ENCODE measurements at places on chromosomes 2 and 18.

- no peak for DNase-seq
Observed at GRCh38 chr2:46299365-46300263, 2.4 kb downstream of the EPAS1 start.

DNA sequence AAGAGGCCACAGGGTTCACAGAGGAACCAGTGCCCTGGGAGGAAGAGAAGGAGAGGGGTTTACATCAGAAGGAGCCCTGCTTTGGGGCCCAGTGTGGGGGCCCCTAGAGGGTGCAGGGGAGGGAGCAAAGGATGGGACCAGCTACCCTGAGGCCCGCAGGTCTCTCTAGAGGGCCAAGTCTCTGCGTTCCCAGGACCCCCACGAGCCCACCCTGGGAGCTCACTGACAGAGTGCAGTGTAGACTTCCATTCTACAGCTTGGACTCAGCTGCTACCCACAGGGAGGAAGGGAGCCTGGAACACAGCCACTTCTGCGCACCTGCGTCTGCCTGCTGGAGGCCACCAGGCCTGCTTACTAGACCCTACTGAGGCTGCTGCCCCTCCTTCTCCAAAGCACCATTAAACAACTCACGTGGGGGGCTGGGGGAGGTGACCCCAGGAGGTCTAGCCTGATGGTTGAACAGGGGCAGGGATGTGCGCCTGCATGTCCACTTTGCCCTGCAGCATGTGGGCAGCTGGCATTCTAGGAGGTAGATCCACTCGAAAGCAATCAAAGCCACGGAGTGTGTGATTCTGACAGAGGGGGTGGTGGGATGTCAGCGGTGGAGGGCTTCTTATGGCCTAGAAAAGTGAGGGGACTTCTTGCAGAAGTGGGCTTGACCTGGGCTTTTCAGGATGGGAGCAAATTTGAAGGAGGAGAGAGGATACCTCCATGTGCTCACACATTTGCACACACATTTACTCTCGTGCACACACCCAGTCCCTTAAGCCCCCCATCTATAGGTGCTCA is 90.2 kb downstream of the ZFP36L2 start:
- DNase-seq = no peak

- no peak for DNase-seq
Observed at GRCh38 chr18:50707855-50708469, 111.9 kb downstream of the MRO start.

- no peak for DNase-seq
Observed at GRCh38 chr18:37282386-37283037, 283.1 kb downstream of the CELF4 start.

DNA sequence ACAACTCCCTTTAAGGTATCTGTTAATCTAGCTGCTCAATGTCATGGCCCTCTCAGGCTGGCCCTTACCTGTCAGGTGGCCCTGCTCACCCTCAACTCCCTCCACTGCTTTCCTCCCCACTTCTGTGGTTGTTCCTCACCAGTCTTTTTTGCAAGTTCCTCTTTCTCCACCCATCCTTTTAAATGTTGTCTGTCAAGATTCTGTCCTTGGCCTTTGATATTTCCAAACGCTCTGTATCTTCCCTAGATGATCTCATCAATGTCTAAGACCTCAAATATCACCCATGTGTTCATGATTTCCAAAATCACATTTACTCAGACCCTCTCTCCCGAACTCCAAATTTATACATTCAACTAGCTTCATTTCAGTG is 3.5 kb downstream of the PTPN2 start:
- no peak for DNase-seq

DNA sequence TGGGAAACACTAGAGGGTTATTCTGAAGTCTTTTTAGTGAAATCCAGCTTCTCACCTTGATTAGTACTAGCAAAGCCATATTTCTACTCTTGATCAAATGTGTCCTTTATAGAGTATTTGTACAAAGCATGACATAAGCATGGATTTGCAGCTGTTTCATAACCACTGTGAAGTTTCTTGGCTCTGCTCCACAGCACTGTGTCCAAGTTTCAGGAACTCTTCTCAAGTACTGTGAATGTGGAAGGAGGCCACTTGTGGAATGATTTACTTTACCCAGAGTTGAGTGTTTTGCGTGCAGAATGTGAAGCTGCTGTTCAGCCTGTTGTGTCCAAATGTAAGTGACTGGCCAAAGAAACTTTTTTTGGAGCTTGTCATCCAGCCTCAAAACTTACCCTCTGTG is 16.2 kb upstream of the MAPRE2 start:
- DNase-seq = no peak

DNA sequence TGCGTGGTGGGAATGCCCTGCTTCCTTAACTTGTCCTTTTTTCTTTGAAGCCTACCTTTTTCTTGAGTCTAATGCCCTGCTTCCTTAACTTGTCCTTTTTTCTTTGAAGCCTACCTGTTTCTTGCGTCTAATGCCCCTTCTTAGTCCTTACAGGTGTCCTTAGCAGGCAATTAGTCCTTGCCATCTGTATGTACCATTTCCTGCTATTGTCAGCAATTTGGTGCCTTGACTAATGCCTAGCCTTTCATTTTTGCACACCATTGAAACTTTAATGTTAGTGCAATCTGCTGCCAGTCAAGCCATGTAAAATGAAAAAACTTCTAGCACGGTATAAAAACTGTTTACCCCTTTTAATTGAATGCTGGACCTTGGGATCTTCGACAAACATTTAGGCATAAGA is 4.3 kb downstream of the KDM3A start:
- DNase-seq = no peak

- DNase-seq = no peak
Observed at GRCh38 chr2:18501156-18501555, 59.3 kb downstream of the RDH14 start.

- no peak for DNase-seq
Observed at GRCh38 chr18:77632758-77633157, 383.1 kb downstream of the GALR1 start.

DNA sequence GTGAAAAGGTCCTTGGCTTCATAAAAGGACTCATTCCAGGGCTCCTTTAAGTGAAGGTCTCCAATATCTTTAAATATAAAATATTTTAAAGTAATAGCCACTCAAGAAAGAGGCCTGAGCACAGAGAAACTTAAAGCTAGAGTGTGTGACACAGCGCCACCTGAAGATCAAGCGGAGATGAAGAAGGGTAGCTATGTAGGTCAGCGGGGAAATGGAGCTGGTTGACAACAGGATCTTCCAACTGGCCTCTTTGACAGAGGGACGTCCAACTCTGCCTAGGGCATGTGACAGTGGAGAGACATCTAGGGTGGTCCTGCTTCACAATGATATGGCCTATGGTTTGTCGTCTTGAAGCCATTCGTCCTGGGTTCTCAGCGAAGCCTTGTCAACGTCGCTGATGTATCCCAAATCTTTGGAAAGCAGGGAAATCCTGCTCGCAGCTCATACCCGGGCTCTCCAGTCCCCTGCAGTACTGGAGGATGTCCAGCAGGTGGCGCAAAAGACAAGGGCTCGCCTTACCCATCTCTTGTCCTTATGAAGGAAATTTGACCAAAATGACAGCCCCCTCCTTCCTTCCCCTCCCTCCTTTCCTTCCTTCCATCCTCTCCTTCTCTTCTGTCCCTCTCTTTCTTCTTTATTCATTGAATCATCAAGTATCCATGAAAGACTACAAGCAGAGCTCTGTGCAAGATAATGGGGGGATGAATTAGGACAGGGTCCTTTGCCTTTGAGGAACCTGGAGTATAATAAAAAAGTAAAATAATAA is 59.6 kb downstream of the LONRF2 start:
- peak; percentile 36 for DNase-seq

GRCh38 chr2:119076713-119077112 is 81.8 kb downstream of the C1QL2 start:
- DNase-seq = no peak

- DNase-seq = no peak
Observed at GRCh38 chr2:64766841-64767669, 113.3 kb upstream of the SERTAD2 start.

- peak; percentile 94 for DNase-seq
Observed at GRCh38 chr18:35343936-35344735, at the start of gene ZNF24. Gene ZNF24 (minus strand): TSS chr18:35344420. CDS start chr18:35340650, 3,770 bp downstream.

GRCh38 chr2:234945339-234945873 is 6.4 kb upstream of the SH3BP4 start:
- no peak for DNase-seq

DNA sequence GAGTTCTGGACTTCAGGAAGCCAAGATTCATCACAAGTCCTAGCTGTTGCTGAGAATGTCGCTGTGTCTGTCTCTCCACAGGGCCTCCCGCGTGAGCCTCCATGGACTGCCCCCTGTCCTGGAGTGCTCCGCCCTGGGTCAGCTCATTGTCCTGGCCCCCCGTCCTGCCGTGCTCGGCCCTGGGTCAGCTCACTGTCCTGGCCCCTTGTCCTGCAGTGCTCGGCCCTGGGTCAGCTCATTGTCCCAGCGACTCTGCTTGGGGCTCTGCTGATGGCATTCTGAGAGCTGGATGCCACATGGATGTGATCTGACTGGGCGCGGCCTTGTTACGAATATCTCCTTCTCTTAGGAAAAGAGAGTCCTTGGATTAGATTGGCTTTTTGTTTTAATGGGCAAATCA is 78.5 kb downstream of the EIPR1 start:
- no peak for DNase-seq

DNA sequence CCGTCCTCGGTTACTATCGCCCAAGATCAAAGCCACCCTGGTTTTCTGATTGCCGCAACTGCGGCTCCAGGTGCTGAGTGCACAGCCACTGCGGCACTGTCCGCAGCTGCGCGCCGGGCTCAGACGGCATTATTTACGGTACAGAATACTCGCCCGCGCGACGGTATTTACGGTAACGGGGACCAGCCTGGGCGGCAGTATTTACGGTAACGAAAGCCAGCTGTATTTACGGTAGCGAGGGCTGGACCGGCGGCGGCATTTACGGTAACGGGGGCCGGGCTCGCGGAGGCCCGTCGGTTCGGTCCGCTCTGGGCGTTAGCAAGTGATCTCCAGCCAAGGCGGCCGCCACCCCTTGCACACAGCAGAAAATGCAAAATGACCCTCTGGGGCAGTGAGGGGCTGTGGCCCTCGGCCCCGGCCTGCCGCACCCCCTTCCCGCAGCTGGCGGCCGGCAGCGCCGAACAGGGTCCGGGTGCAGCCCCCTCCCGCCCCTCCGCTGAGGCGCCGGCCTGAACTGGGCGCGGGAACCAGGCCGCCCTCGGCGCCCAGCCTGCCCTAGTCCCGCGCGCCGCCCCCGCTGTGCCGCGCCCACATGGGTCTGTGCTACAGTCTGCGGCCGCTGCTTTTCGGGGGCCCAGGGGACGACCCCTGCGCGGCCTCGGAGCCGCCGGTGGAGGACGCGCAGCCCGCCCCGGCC is at the start of gene GNAL:
Gene GNAL (plus strand): TSS at position 293 of the 697 bp plus-strand sequence. CDS start 300 bp downstream, at position 593.
- DNase-seq = peak; percentile 69

DNA sequence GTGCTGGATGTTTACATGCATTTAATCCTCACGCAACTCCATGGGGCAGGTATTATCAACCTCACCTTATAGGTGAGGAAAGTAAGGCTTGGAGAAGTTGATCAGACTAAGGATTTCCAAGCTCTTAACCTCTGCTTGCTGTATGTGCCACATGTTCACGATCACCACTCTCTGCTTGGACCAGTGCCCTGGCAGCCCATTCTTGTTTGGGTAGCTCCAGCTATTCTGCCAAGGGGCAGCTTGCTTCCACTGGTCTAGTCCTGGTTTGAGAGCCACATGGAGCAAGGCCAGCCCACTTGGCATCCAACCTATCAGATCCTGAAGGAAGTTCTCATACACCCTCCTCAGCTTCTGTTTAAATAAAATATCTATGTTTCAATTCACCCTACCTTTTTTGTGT is 14.3 kb downstream of the PLB1 start:
- DNase-seq = no peak

GRCh38 chr2:10798783-10799182 is 13.8 kb downstream of the PDIA6 start:
- DNase-seq = no peak

DNA sequence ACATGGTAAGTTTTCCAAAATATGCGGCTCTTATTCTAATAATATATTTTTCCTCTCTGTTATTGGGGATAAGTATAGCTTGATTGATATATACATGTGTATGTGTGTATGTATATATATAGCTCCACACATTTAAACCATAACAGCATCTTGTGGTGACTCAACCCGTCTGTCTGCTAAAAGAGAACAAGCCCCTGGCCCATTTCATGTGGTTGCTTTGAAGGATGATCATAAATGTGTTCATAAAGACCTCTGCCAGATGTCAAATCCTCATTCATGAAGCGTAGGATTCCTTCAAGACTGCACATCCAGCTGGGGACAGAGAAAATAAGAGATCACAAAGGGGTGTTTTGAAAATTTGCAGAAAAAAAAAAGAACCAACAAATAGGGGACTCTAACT is 79.3 kb downstream of the RHOB start:
- DNase-seq = no peak

- no peak for DNase-seq
Observed at GRCh38 chr18:12839057-12839525, 44.9 kb downstream of the PTPN2 start.

GRCh38 chr18:58135183-58135641 is 91.2 kb downstream of the NEDD4L start:
- no peak for DNase-seq

- no peak for DNase-seq
Observed at GRCh38 chr2:96260387-96261260, 5.2 kb downstream of the TMEM127 start.

- no peak for DNase-seq
Observed at GRCh38 chr2:217075268-217076057, 215.6 kb upstream of the TNP1 start.

DNA sequence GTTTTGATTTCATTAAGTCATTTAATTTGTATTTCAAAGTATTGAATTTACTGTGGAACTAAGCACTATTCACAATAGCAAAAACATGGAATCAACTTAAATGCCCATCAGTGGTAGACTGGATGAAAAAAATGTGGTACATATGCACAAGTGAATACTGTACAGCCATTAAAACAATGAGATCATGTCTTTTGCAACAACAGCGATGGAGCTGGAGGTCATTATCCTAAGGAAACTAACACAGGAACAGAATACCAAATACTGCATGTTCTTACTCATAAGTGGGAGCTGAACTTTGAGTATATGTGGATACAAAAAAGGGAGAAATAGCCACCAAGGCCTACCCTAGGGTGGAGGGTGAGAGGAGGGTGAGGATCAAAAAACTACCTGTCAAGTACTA is 164.4 kb downstream of the BABAM2 start:
- DNase-seq = no peak

GRCh38 chr2:12718015-12718671 is 1.4 kb downstream of the TRIB2 start:
- no peak for DNase-seq

GRCh38 chr2:146068051-146068450 is 1548.1 kb upstream of the ZEB2 start:
- DNase-seq = no peak

GRCh38 chr2:190815226-190815625 is 65.4 kb upstream of the GLS start:
- no peak for DNase-seq

- no peak for DNase-seq
Observed at GRCh38 chr2:130185436-130185835, 3.4 kb downstream of the MZT2B start.

- peak; percentile 39 for DNase-seq
Observed at GRCh38 chr18:12391487-12392165, 14.6 kb upstream of the AFG3L2 start.

DNA sequence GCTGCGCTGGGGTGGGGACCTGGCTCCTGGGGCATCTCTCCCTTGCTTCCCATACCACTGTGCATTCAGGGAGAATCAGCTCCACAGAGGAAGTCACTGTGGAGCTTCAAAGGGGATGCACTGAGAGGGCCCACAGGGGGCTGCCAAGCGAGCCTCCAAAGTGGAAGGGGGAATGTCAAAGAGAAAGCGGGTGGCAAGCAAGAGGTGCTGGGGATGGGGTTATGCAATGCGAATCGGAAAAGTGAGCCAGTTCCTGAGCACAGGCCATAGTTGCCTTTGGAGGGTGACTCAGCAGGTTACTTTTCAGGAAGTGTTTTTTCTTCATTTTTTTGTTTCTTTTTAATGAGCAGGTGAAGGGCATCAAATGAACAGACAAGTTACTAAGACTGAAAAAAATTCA is 17.6 kb downstream of the PMAIP1 start:
- no peak for DNase-seq

All from anterior cingulate cortex (tissue), 58 donors.